ENCODE measurements at places on chromosomes 6 and 20. TPM values are rescaled to one million over a fixed set of nuclear protein-coding genes. Genes with fewer than 3 reads are reported as not detected.

DNA sequence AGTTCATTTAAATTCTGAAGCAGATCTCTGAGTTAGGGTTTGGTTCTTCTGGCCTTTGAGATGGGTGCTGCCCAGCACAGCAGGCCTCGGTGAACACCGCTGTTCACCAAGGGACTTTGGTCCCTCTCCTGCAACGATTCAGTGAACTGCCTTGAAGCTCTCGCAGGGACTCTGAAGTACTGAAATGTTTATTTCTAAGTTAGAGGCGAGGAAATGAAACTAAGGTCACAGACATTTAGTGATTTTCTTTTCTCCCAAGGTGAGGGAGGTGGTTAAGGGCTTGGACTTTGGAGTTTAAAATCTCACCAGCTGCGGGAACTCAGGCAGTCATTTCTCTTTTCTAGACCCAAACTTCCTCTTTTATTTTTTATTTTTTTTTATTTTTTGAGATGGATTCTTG, 26.2 kb downstream of the E2F3 start:
- DNase-seq = no peak

DNA sequence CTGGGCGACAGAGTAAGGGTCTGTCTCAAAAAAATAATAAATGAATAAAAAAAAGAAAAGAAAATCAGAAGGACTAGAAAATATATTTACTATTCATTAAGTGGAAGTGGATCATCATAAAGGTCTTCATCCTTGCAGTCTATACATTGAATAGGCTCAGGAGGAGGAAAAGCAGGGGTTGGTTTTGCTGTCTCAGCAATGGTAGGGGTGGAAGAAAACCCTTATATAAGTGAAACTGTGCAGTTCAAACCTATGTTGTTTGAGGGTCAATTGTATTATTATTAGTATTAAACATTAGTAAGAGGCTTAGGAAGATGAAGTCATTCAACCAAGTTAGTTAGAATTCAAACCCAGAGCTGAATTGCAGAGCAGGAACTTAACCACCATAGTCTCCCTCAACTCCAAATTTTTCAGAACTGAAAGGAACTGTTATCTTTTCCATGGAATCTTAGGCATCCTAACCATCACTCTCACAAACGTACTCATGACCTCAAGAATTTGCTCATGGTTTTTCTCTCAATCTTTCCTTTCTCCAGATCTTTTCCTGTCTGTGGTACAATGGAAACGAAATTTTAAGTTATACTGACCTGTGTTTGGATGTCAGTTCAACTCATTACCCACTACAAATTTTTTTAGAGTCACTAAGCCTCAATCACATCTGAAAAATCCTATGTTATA, 7.7 kb upstream of the SMIM13 start:
- no peak for DNase-seq

DNA sequence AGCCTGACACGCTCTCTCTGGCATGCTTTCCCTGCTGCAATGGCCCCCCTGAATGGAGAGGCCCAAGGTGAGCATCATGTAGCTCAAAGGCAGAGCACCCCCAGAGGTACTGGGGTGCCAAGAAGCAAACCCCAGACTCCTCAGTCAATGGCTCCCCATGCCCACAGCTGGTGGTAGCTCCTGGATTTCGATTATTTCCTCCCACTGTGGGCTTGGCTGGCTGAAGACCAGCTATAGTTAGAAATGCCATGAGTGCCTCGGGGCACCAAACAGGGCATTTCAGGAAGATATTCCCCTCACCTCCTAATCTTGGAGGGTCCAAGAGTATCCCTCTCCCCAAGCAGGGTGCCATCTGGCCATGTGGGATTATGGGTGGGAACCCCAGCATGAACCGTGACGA, 16.8 kb downstream of the MAP1LC3A start:
- no peak for DNase-seq

- DNase-seq = no peak
Observed at GRCh38 chr6:160775792-160776580, 73.9 kb downstream of the PLG start.

DNA sequence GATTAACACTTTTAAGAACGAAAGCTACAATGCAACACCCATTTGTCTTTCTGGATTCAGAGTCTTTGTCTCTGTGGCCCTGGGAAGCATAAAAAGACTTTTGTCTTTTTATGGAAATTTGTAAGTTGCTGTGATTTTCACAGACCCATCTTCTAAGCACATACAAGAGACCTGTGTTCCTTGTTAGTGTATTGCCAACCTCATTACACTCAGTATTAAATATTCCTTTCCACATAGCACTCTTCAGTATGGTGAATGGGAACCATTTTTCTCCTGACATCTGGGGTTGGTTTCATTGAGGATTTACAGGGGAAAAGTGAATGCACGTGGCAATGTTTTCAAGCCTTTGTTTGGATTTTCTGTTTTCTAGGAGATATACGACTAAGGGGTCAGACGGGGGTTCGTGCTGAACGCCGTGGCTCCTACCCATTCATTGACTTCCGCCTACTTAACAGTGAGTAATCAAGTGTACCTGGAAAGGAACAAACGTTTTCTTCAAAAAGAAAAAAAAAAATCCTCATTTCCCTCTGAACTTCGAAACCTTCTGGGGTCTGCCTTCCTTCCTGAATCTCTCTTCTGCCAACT, 141.7 kb downstream of the MTFR2 start:
- DNase-seq = no peak

- DNase-seq = no peak
Observed at GRCh38 chr6:63425493-63425892, 105.7 kb upstream of the LGSN start.

DNA sequence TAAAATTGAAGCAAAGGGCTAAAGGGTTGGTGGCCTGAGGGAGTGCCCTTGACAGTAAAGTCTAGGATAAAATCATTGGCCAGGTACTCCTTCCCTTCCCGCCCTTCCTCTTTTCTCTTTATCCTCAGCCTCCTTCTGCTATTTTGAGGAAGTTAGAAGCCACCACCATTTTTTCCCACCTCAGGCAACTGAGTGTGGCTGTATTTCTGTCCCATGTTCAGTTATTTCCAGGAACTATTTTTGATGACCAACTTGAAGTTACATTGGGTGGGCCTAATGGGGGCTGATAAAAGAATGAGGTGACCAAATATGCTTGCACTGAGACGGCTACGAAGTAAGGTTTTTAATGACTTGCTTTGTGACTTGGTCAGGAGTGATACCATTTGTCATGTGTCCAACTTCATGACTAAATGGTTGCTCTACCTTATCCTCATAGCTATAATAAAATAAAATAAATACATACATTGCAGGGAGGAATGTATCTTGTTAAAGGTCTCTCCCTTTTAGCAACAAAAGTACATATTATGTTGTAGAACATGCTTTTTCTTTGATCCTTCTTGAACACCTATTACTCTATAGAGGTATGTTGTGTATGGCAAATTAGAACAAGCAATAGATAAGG, 12.0 kb downstream of the PTPN1 start:
- DNase-seq = no peak

- DNase-seq = no peak
Observed at GRCh38 chr6:165883851-165884640, 221.0 kb upstream of the PDE10A start.

GRCh38 chr20:31811796-31812728, 7.1 kb upstream of the MYLK2 start:
- DNase-seq = no peak

DNA sequence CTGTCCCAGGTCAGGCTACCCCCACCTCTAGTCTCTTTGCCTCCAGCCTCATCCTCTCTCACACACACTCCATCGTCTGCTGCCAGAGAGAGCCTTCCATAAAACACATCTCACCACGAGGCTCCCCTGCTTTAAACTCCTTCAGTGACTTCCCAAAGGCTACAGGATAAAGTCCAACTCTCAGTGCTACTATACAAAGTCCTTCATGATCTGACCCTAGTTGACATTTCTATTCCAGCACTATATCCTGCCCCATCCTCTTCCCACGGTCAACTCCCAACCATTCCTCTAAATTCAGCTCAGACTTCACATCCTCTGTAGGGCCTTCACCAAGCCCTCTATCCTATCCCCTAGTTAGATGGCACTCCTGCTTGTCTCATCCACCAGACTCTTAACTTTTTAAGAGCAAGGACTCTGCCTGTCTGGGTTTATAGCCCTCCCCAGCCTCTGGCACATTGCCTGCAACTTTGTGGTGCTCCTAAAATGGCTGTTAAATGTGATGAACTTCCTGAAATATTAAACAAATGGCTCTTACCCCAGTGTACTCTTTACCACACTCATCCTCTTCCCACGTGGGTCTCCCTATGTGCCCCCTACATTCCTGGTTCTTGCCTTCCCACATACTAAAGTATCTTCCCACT, 36.1 kb downstream of the KIF16B start:
- DNase-seq = no peak

DNA sequence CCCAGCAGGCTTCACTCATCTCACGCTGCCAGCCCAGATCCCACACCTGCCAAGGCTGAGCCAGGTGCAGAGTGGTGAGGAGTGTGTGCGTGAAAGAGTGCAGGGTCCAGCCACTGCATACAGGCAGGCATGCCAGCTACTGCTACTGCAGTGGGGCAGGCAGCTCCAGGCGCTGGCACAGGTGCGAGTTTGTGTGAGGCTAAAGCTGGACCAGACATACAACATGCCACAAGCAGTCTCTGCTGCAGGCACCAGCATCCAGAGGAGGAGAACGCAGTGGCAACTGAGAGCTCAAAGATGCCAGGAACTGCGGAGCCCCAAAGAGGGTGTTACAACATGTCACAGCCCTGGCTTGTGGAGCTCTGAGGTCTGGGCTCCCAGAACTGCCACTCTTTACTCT, 149.8 kb downstream of the EYS start:
- DNase-seq = no peak

DNA sequence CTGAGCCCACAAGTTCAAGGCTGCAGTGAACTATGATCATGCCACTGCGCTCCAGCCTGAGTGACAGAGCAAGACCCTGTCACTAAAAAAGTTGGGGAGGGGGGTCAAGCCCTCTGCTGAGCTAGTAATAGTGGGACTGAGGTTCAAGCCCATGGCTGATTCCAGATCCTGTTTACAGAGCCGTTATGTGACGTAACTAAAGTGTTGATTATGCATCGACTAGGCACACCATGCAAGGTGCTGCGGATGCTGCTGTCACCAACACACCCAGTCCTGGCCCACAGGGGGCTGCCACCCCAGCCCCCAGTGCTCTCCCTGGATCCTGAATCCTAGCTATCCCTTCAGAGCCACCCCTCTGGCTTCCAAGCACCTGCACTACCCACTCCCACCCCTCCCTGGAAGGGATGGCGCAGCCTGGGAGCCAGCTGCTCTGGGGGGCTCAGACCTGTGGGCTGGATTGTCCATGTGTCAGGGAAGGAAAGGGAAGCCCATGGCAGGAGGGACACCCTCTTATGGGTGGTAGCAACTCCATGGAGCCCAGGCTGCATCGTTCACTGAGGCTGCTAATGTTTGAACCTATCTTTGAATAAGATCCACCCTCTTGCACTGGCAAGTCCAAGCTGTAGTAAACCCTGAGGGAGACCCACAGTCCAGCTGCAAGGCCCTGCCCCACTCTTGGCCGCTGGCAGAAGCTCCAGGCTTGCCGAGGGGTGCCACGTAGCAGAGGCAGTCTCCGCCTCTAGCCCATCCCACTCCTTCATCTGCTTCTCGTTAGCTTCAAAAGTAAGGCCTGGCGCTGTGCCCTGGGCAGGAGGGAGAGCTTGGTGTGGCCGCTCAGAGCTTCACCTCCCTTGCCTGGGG, 95.0 kb downstream of the SNX5 start:
- no peak for DNase-seq

GRCh38 chr6:127221201-127221600, 45.5 kb upstream of the RNF146 start:
- DNase-seq = no peak

DNA sequence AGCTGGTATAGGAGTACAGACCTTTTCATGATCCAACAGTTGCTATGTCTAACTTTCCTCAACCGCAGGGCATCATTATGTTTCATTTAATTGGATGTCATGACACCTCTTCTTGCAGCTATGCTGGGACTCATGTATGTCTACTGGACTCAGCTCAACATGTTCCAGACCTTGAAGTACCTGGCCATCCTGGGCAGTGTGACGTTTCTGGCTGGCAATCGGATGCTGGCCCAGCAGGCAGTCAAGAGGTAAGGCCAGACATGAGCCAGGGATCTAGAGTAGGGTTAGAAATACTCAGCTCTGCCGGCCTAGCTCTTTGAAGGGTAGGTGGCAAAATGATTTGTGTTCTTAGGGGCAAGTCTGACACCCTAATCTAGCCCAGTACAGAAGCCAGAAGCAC, 25.2 kb downstream of the GHRH start:
- DNase-seq = no peak

DNA sequence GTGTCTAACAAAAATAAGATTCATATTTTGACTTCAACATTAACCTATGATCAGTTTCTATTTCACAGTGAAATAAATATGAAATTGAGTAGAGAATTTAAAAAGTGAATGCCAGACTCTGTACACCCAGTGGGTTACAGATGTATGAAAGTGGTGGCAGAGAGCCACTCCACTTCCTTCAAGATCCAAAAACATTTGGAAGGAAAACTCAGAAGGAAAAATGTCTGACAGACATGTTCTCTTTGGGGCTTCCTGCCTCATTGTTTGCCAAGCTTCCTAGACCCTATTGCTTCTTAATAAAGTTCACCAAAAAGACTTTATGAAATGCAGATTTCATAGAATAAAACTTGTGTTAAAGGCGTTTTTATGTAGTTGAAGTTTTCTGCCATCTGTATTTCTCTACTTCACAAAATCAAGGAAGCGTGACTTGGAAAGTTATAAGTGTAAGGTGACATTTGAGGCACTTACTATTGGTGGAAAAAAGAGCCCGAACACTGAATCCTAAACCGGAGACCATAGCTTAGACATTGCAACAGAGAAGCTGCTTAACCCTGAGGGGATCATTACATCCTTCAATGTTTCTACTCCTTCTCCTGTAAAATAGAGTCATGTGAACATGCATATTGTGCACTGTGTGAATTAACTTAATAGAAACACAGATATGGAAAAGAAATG, 12.8 kb downstream of the HMGCLL1 start:
- DNase-seq = no peak

DNA sequence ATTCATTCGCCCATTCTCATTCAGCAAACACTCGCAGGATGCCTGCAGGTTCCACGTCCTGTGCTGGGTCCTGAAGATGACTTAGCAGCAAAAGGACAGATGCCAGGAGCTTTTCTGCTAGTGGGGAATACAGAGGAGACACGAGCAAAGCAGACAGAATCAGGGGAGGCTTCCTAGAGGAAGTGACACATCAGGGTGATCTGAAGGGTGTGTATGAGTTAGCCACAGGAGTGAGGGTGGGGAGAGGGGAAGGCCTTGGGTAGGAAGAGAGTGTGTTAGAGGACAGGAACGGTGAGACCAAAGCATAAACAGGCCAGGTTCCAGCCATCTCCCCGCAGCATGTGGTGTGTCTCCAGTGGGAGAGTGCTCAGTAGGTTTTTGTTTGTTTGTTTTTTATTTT, 73.4 kb upstream of the GTSF1L start:
- DNase-seq = no peak

Gene CPNE5
- 13.2 TPM for polyA plus RNA-seq

Gene CNBD2
- polyA plus RNA-seq = 0.91 TPM

Gene LHFPL5
- polyA plus RNA-seq = 0.12 TPM

Gene PPP1R16B
- 8.1 TPM for polyA plus RNA-seq

Gene THBS2
- polyA plus RNA-seq = 15.1 TPM

Gene ZNF165
- polyA plus RNA-seq = 4.6 TPM

Gene TRIM31
- 0.09 TPM for polyA plus RNA-seq

Gene SNX9
- 40.3 TPM for polyA plus RNA-seq

Gene L3MBTL1
- 13.0 TPM for polyA plus RNA-seq

Gene PAK5
- polyA plus RNA-seq = 0.42 TPM

Gene PSMG4
- 18.5 TPM for polyA plus RNA-seq

Gene ME1
- 2.7 TPM for polyA plus RNA-seq

Gene THBD
- polyA plus RNA-seq = 5.3 TPM

Gene SLC22A7
- 1.4 TPM for polyA plus RNA-seq

Gene CDKN1A
- 8.4 TPM for polyA plus RNA-seq
